ENCODE measurements at places on chromosomes 11 and 22. TPM values are rescaled to one million over a fixed set of nuclear protein-coding genes. Genes with fewer than 3 reads are reported as not detected.

DENND6B gene
- 19.0 TPM for total RNA-seq

DNA sequence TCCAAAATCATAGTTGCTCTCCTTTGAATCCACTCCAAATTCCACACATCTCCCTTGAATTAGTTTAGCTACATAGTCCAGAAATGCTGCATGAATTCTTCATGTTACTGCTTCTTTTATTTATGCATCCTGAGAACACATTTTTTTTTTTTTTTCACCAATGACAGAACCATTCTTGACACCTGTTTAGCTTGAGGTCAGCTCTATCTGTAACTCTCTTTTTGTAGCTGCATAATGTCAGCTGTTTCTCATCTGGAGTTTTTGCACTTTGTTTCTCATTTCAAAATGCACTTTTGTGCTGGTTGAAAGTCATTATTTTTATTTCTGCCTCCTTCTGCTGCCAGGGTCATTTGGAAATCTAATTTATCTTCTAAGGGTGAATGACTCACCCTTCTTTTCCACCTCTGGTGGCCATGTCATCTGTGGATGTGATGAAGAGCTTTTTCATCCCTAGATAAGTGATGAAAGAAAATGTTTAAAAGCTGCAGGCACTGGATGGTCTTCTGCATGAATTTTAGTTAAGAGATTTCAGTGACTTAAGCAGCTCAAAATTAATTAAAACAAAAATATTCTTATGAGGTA lies 93.7 kb downstream of the JRKL start:
- DNase-seq, result no peak

- no peak for DNase-seq
Measured at GRCh38 chr11:41921746-41922390, 462.4 kb upstream of the LRRC4C start.

DNA sequence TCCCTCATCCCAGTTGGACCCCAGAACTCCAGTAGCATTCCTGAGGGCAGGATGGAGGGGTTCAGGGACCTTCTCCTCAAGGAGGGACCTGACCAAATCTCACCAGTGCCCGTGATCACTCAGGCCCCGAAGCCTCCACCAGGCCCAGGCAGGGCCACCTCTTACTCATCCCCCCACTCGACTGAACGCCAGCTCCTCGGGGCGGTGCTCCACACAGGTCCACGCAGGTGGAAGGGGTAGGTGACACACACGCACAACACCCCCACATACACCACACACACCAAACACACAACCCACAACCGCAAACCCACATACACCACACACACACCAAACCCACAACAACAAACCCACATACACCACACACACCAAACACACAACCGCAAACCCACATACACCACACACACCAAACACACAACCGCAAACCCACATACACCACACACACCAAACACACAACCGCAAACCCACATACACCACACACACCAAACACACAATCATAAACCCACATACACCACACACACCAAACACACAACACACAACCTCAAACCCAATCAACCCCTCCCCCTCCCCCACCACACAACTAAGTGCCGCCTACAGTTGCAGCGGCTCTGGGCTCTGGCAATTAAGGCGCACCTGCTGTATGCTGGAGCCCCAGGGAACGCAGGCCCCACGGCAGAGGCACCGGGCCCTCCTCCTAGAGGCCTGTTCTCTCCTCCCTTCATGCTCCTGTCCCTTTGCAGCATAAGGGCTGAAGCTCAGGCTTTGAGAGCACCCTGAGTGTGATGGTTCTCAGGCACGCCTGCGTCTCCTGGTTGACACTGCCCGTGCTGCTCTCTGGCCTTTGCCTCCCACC lies 1318.1 kb downstream of the TBC1D22A start:
- DNase-seq, result no peak

DNA sequence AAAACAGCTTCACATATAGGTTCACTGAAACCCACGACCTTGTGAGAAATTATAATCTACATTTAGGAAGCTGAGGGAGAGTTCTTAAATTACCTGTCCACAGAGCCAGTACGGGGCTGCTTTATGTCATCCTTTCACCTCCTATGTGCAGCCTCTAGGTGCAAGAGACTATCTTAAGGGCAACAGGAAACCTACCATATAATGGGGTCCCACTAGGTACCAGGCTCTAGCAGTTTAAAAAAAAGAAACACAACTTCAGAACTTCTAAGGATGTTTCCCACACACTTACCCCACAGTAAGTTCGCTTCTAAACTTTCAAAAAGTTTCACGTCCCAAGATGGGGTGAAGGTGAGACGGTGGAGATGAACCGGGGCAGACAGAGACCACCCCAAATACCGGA lies 573 bp downstream of the STK33 start:
- DNase-seq, result no peak

DNA sequence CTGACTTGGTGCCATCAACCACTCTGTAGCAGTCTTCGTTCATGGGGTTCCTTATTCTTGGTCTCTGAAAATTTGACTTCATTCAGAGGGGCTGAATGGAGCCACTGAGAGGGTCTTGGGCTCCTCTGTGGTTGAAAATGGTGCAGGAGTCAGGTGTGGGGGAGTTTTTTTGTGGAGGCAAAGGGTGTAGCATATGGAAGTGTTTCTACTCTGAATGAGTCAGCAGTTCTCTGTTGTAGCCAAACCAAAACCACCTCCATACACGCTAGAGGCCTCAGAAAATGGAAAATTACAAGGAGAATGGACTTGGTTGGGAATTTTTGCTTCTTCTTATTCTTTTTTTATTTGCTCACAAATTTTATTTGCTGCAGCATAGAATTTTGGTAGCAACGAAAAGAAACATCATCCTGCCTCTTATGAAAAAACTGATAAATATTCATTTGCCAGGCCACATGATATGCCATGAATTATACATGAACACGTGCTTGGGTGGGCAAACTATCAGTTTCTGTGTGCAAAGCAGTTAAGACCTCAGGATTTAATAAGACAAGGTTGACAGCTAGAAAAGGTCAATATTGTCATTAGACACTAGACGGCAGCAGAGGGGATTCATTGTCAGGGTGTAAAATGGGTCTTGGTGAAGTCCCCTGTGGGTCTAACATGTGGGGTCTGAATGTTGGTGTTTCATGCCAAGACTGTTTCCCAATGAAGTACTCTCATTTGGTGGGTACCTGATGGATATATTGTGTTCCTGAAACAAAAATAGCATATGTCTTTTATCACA lies 111.7 kb downstream of the MYO18B start:
- no peak for DNase-seq

OR8G1 gene
- total RNA-seq, result not detected

DNA sequence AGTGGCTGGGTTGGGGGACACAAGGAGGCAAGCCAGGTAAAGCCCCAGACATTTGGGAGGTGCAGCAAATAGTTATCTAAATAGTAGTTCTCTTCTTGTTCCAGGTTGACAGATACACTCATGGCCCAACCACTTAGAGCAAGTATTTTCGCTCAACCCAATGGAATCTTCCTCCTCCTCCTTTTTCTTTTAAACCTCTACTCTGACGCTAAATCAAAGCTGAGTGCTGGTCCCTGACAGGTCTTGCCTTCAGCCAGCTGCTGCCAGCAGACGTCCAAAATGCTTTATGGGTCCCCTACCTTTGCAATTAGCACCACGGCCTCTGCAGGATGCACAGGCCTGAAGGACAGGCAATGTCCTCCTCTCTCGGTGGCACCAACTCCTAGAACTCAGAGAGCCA lies 558.5 kb downstream of the MIAT start:
- DNase-seq, result no peak

DNA sequence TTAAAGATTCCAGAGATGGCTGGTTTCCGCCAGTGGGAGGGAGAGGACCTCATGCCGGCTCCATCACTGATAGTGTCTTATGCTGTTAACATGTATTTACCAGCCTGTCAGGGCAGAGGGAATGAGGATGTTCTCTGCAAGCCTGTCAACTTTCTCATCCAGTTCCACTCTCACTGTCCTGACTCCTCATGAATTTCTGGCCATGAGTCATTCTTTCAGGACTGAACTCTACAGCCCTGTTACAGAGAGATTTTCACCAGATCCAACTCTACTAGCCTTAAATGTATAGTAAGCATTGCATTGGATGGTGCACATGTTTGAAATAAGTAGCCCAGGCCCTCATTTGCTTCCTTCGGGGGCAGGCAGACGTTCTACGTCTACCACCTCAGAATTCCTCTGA lies 387.7 kb downstream of the TMEM135 start:
- DNase-seq, result no peak

BTG4 gene
- total RNA-seq, result not detected

KCNJ5 gene
- total RNA-seq, result not detected

CSNK1E gene
- total RNA-seq, result 172 TPM

TRPC6 gene
- total RNA-seq, result not detected

- DNase-seq, result no peak
Measured at GRCh38 chr22:40743768-40744167, 64.5 kb downstream of the MCHR1 start.

- DNase-seq, result no peak
Measured at GRCh38 chr22:47178339-47178738, 415.9 kb downstream of the TBC1D22A start.

DNA sequence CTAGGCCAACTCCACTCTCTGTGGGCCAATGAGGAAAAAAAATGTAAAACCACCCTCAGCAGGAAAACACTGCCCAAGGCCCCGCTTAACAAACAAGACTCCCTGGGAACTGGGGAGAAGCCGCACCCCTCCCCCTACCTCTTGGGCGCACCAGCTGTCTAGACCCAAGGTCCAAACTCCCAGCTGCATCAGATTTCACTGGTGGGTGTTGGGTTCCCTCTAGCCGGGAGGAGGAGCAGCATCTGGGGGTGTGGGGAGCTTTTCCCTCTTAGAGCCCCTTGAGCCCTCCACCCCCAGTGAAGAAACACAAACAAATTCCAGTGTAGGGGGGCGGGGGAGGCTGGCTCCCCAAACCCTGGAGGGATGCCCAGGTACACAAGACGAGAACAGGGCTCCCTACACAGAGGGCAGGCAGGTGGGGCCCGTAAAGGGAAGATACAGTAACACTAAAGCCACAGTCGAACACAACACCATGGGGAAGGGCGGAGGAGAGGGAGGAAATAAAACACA lies 64.9 kb downstream of the NECTIN1 start:
- no peak for DNase-seq

MRGPRX4 gene
- not detected for total RNA-seq

DNA sequence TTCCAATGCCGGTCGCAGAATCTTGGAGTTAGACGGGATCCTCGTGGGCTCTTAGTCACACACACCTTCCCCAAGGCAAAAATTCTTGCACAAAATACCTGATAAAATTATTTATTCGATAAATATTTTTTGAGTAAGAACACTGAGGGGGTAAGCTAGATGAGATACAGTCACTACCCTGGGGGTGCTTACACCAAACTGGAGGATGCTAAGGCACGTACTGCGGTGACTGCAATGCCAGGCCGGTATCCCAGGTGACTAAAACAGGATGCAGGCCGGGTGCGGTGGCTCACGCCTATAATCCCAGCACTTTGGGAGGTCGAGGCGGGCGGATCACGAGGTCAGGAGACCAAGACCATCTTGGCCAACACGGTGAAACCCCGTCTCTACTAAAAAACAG lies 1.7 kb upstream of the MRTFA start:
- DNase-seq, result no peak

GRCh38 chr22:47191671-47192650 lies 429.5 kb downstream of the TBC1D22A start:
- DNase-seq, result no peak

GRCh38 chr11:73783483-73784020 lies 4.1 kb upstream of the MRPL48 start:
- no peak for DNase-seq

DNA sequence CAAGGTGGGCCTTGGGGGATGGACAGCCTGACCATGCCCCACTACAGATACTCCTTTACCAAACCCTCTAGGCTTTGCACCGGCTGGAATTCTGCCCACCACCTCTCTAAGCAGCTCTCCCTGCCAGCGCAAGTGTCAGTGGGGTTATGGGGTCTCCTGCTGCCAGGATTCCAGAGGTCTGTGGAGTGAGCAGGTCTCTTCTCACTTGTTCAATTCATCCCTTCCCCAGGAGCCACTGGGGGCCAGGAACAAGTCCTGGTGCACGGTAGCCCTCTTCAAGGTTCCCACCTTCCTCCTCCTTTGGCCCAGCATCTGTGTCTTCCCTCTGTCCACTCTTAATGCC lies 30.5 kb downstream of the CCDC15 start:
- DNase-seq, result no peak

DNA sequence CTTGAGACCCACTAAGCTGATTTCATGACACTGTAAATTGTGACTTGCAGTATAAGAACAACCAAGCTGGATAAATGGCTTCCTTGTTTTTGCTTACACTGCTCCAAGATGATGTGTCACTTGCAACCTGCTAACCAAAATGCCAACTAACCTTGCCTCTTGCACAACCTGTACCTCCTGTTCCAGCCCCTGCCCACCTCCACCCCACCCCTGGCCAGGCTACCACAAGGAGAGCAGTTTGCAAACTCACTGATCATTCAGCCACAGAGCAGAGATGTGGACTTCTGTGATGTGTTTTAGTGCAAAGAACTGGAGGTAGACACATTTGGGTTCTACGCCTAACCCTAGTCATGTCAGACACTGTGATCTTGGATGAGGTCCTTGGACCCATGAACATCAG lies 4.3 kb upstream of the APOL6 start:
- no peak for DNase-seq

DNA sequence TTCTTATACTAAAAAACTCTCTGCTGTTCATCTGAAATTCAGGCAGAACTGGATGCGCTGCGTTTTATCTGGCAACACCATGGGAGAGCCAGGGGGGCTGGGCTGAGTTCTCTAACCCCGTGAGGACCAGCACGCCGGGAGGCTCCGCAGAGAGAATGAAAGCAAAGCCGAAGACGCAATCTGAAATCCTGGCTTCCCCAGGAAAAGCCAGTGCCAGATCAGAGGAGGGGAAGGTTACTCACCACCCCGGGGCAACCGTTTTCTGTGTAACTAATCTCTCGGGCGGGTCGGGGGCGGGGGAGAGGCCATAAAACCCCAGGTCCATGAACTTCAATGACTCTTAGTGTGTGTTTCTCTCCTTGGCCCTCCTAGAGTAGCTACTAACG lies 99.4 kb downstream of the SHANK2 start:
- DNase-seq, result peak; percentile 24

PLCB3 gene
- 35.9 TPM for total RNA-seq

- peak; percentile 37 for DNase-seq
Measured at GRCh38 chr11:66080055-66080817, 10.2 kb downstream of the PACS1 start.

DNA sequence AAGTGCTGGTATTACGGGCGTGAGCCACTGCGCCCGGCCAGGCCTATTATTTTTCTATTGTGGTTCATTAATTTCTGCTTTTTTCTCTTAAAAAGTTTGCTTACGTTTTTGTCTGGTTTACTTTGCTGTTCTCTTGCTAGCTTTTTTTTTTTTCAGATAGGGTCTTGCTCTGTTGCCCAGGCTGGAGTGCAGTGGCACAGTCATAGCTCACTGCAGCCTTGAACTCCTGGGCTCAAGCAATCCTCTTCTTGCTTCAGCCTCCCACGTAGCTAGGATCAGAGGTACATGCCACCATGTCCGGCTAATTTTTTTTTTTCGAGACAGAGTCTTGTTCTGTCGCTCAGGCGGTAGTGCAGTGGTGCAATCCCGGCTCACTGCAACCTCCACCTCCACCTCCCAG lies 18.7 kb downstream of the F2 start:
- no peak for DNase-seq

GRCh38 chr22:24146194-24146616 lies 35.1 kb upstream of the SUSD2 start:
- peak; percentile 61 for DNase-seq

GRCh38 chr22:24510637-24511625 lies 15.8 kb downstream of the UPB1 start:
- no peak for DNase-seq

PATE2 gene
- total RNA-seq, result not detected
